ENCODE measurements at places on chromosomes 2 and 18.

DNA sequence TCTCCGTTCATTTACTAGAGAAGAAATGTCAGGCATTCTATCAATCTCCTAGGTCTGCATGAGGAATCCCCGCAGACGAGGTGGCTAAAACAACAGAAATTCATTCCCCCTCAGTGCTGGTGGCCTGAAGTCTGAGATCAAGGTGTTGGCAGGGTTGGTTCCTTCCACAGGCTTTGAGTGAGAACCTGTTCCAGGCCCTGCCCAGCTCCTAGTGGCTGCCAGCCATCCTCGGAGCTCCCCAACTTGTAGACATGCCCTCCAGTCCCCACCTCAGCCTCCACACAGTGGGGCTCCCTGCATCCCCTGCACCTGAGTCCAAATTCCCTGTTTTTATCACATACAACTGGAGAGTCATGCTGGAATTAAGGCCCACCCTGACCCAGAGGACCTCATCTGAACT lies 145.3 kb upstream of the ALKAL2 start:
- no peak for DNase-seq

DNA sequence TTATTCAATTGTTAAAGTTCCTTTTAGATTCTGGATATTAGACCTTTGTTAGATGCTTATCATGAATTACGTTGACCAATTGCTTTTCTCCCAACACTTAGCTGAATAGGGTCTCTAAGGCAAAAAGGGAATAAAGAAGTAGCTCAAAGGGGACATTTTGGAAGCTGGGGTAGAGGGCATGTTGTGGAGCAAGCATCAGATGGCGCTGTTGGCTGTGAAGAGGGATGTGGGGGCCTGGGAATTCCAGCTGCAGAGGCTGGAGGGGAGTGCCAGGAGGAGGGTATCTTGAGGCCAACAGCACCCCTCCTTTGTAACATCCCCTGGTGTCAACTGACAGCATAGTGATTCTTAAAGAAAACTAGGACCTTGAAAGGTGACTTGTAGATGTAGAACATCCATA lies 198.2 kb downstream of the ADCYAP1 start:
- no peak for DNase-seq

DNA sequence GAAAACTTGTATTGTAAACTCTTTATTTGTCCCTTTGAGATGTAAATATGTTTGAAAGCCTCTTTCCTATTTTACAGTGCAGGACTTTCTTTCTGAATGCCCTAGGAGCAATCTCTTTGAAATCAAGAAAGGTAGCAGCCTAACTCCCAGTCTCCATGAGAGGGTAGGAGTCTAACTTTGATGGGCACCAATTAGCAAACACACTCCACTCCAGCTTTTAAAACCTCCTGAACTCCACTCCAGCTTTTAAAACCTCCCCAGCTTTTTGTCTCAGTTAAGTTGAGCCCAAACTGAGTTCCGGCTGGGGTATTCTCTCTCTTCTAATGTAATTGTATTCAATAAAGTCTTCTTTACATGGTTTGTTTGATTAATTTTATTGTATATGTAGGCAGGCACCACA lies 493.7 kb upstream of the CDH7 start:
- DNase-seq, result no peak

- DNase-seq, result no peak
Measured at GRCh38 chr2:176172895-176173566, 15.4 kb upstream of the HOXD1 start.

- DNase-seq, result no peak
Measured at GRCh38 chr2:186440506-186440905, 45.6 kb upstream of the ZC3H15 start.

GRCh38 chr18:75546964-75547363 lies 119.5 kb upstream of the SMIM21 start:
- DNase-seq, result no peak

GRCh38 chr2:78718024-78718423 lies 307.5 kb upstream of the REG3G start:
- DNase-seq, result no peak

DNA sequence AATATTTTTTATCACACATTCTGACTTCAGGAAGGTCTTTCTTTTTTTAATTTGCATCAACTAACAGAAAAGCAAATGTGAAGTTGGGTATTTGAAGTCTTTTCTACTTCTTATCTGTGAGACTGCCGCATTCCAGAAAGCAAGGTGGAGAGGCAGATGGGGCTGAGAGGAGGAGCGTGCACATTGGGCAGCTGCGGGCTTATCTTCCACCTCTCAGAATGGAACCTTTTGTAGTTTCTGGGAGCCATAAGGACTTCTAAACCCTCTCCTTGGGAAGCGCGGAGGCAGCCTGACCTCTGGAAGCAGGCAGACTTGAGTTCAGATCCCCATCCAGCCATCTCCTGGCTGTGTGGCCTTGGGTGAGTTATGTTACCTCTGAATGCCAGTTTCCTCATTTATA lies 3.9 kb downstream of the MAPRE3 start:
- DNase-seq, result no peak

DNA sequence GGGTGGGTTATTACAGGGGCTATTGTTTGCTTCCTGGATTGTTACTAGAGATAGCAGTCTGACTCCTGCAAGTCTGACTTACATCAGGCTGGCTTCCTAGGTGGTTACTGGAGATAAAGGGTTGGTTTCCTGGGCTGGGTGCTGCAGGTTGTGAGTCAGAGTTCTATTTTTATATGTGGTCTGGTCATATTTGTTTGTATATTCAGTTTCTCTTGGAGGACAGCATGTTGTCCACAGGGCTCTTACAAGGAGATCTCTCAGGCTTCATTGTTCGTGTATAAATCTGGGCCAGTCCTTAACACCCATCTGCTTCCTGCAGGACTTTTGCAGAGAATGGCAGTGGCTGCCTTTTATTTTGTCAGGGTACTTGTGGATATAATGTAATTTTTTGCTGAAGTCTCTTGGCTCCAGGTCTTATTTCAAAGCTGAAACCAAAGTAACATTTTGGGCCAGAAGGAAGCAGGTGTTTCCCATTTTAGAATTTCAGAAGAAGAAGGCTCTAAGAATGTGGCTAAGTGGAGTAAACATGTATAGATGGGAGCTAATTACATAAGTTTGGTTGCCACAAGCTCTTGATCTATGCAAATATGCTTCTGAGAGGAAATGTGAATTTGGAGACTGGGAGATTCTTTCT lies 65.9 kb upstream of the SLC16A14 start:
- peak; percentile 39 for DNase-seq

- no peak for DNase-seq
Measured at GRCh38 chr2:158509928-158510797, 53.4 kb downstream of the PKP4 start.

DNA sequence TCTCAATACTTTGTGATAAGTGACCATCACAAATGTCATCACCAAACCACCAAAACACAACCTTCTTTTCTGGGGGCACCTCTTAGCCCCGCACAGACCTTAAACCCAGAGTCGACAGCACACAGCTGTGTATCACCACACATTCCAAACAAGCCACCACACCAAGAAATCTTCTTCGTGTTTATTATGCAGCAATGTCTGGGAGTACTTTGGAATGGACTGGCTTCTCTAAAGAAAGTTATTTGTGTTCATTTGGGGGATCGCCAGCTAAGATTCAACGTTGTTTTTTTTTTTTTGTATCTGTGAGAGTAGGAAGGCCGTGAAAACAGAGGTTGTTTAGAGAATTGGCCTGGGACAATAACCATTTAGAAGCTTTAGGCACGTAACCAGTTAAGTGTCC lies 1.1 kb upstream of the MTA3 start:
- DNase-seq, result peak; percentile 4

DNA sequence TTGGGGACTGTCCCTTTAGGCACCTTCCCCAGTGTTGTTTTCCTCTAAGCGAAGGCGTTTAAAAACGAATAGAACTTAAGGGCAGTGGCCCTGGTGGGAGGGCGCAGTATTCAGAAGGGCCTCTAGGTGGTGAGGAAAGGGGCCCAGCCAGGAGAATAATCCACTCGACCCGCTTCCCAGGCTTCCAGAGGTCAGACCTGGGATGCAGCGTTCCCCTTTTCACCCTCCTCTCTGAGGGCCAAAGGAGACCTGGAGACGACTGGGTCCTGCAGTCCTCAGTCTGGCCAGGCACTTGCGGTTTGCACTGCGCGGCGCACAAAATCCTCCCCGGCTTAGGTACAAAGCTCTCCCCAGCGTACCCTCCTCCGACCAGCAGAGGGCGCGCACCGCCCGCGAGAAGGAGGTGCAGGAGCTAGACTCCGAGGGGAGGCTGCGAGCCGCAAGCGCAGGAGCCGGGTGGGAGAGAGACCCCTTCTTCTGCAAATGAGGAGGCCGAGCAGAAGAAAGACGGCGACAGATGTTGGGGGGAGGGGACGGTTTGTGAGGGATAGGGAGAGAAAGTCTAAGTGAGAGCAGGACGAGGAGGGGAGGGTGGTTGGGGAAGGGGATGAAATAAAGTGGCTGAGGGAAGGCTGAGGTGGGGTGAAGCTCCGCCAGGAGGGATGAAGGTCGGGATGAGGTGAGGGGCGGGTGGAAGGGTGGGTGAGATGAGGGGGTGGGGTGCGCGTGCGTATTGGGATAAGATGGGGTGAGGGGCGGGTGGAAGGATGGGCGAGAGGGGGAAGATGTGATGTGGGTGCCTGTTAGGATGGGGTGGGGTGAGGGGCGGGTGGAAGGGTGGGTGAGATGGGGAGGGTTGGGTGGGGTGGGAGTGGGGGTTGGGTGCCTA lies 4.9 kb downstream of the FEV start:
- no peak for DNase-seq

DNA sequence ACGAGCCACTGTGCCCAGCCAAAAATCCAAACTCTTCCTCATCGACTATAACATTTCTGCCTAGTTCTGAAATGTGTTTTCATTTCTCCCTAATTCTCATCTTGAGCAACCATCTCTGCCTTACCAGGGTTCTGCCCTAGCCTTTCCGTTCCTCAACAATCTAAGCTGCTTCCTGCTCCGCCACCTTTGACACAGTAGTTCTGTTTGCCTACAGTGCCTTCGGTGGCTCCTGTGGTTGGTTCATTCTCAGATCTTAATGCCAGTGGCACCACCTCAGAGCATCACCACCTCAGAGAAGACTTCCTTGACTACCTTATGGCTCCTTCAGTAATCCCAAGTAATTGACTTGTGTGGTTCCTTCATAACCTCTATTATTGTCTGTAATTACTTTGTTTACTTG lies 3.8 kb downstream of the SOCS6 start:
- DNase-seq, result no peak

DNA sequence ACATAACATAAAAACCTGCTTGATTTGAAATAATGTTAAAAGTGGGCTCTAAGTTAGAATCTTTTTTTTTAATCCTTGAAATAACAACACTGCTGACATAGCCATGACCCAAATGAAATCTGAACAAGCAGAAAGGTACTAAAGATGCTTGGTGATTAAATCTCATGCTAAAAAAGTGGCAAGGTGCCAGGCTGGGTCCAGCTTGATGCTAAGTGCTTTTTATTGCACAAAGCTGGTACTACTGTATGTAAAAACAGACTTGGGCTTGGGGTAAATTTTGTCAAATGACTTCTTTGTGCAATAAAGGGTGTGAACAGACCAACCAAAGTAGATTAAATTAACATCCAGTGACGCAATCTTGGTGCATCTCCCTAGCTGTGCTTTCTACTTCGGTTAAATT lies 13.4 kb downstream of the BCL11A start:
- DNase-seq, result no peak

DNA sequence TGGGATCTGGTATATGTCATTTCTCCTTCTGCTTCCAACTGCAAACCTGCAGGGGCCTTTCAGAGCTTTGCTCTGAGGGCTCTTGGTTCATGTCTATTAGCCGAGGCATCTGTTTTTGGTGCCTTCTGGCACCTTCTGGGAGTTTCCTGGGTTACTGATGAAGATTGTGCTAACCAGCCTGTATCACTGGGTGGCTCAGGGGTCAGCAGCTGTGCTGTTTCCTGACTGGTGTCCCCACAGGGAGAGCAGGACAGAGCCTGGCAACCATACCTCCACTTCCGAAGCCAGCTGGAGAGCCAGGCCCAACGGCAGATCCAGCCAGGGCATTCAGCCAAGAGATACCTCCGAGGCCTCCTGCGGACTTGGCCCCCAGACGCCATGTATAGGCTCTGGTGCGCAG lies 17.5 kb downstream of the KIAA2012 start:
- DNase-seq, result no peak

- DNase-seq, result peak; percentile 48
Measured at GRCh38 chr2:36556842-36557241, 41.1 kb downstream of the FEZ2 start.

- no peak for DNase-seq
Measured at GRCh38 chr2:168525716-168526446, 69.8 kb downstream of the CERS6 start.

DNA sequence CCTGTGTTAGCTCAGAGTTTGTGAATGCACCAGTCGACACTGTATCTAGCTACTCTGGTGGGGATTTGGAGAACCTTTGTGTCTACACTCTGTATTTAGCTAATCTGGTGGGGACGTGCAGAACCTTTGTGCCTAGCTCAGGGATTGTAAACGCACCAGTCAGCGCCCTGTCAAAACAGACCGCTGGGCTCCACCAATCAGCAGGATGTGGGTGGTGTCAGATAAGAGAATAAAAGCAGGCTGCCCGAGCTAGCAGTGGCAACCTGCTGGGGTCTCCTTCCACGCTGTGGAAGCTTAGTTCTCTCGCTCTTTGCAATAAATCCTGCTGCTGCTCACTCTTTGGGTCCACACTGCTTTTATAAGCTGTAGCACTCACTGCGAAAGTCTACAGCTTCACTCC lies 324.2 kb downstream of the RAD51AP2 start:
- no peak for DNase-seq

DNA sequence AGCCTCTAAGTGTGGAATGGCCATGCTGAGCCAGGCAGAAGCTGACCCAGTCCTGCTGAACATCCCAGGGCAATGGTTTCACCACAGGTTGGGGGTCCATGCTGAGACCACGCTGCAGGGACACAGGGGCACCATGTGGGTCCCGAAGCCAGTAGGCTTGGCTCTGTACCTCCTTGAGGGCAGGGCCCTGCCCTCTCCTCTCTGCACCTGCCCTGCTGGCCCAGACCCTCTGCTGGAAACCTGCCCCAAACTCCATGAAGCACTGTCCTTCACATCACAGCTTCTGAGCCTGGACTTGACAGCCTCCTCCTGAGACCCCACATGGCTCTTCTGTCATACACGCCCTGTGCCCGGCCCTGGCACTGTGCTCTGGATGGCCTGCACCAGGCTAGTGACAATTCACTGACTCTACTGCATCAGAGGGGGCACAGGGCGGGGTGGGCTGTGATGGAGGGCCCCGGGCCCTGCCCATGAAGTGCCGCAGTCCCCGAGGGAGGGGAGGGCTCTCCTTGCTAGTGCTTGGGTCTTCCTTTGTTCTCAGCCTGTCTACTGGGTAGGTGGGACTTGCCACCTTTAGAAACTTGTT lies 24.7 kb downstream of the HS6ST1 start:
- no peak for DNase-seq

DNA sequence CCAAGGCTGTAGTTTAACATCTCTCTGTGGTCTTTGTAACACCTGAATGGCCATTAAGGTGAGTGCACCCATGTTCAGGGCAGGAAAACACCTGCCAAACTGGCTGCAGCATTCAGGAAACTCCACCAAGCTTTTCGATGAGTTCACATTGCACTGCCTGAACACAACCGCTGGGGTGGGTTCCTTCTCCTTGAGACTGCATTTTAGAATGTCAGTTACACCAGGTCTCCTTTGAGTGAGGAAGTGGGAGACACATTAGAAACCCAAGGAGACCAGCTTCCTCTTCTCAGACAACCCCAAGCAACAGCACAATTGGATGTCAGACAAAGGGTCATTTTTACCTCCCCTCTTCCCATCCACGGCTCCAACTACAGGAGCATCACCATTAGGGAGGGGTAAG lies 35.2 kb downstream of the CYRIA start:
- DNase-seq, result no peak

- DNase-seq, result no peak
Measured at GRCh38 chr2:68000170-68000825, 62.5 kb downstream of the C1D start.

Measured in AG09309 (cell line).